IMR-90 (cell line): ENCODE measurements at places on chromosomes 2 and 18.
A peak's percentile ranks its signal among the peaks of the same experiment; 100 is the strongest.

GRCh38 chr18:10284540-10285282, 169.7 kb upstream of the APCDD1 start:
- no peak for DNase-seq

GRCh38 chr2:73920577-73921545, 5.8 kb upstream of the DGUOK start:
- DNase-seq = peak; percentile 38

DNA sequence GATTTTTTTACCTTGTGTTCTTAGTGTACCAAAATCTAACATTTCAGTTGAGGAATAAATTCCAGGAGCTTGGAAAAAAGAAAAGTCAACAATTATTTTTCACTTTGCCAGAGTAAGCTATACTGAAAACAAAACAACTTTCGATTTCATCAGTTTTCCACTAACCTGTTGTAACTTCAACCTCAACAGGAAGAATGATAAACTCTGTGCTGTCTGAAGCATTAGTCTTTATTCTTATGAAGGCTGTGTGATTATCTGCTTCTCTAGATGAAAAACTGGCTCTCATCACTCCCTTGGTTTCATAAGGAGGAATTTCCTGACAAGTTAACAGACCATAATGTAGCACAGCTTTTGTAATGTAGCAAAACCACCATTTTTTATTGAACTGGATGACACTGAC, 121.2 kb downstream of the ZAP70 start:
- no peak for DNase-seq

DNA sequence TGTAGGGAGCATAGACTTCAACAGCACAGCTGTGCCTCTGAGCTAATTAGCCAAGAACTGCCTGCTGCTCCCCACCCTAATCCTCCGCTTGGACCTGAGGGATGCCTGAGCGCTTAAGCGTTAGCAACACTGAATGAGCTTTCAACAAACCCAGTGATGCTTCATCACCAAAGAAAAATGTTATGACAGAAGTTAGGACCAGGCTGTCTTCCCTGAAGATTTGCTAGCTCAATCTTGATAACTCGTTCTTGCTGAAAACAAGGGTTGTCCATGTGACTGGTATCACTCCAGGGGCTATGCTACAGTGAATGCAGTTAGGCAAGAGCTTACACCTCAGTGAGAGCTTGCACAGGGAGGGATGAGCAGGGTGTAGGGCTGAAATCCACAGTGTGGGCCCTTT, 190.7 kb upstream of the SIX2 start:
- DNase-seq = no peak

DNA sequence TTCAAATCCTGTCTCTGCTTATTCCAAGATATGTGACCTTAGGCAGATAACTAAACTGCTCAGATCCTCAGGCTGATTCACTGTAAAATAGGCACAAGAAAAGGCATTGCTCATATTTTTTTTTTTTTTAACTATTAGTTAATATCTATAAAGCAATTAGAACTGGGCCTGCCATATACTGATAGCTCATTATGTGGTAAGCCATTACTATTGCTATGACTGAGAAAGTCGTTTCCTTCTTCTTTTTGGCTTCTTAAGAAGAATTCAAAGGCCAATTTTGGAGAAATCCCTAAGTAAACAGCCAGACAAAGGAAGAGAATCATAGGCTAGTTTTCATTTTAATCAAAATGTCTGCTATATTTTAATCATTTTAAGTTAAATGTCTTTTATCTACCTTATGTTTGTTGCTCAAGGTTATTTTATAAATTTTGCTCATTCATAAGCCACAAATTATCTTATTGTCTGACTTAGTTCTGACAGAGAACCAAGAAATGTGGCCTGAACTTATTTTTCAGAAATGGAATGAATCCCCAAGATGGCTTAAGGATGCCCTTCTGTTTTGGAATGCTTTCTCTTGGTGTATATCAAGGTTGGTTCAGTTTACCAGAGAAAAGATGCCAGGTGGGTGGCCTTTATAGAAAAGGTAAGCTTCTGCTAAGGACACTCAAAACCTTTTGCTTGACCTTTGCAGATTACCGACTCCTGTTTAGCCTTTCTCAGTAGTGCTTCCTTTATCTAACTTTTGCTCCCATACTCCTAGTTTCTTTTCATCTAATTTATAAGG, 21.3 kb upstream of the VRK2 start:
- no peak for DNase-seq

DNA sequence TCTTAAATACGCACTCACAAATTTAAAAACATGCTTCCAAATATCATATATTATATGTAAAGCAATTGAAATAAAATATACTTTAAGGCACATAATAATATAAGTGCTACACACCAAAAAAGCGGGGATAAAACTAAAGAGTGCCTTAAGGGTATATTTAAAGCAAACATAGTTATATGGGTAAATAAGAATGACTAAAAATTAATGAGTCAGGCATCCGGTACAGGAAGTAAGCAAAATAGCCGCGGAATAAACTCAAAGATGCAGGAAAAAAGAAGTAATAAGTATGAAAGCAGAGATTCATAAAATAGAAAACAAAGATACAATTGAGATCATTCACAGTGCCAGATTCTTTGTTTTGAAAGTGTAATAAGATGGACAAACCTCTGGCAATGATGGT, 503.5 kb upstream of the SOX11 start:
- DNase-seq = no peak

GRCh38 chr2:188986839-188987238, 12.7 kb downstream of the COL3A1 start:
- DNase-seq = peak; percentile 51

DNA sequence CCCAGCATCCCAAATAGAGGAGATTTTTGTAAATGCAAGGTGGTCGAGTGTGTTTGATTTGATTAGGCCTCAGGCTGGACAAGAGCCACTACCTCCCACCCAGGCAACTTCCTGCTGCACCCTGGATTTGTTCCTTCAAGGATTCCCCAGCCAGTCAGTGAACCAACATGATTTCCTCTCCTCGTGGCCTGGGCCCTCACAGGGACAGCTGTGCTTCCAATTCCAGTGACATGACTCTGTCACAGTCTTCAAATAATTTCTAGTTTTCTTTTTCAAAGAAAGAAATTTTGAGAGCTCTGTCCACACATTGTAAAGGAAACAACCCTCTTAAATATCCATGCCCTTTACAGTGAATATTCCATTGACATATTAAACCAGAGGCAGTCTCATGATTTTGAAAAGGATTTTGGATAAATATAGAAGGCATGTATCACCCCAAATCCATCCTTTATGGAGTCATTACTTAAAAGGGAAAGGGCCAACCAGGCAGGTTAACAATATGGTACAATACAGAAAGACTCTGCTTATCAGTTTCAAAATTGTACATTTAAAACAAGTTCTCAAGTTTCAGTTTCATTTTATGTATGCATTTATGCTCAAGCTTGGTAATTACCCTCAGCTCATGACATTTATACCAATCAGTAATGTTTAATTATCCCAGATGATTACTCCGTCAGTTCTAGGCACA, 121.3 kb upstream of the FOSL2 start:
- no peak for DNase-seq

- DNase-seq = no peak
Observed at GRCh38 chr2:218277921-218278320, 7.6 kb downstream of the PNKD start.

DNA sequence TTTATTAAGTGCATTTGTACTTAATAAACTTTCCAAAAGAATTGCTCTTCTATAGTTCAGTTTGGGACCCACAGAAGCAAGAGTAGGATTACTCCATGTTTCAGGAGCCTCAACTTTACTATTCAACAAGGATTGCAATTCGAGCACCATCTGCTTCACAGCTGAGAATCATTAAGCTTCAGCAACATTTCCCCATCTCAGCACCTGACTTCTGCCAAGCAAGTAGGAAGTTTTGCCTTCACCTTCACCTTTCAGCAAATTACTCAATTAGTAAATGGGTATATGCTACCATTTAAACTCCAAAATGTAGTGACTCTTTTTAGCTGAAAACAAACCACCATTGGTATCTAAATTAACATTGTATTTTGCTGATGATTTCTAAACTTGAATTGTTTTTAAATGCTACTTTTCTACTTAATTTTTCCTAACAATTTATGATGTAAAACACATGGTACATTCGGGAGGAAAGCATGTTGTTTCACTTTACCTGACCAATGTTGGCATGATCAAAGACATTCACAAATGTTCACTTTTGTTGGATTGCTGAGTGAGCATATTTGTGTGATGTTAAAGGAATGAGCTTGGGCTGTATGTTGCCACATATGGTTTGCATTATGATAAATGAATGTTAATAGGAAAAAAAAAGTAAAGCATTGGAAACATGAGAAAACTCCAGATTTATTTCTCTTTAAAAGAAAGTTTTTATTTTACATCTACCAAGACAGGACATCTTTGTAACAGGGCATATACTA, 159.2 kb downstream of the GULP1 start:
- peak; percentile 47 for DNase-seq

- DNase-seq = peak; percentile 13
Observed at GRCh38 chr2:51720826-51721225, 688.9 kb upstream of the NRXN1 start.

DNA sequence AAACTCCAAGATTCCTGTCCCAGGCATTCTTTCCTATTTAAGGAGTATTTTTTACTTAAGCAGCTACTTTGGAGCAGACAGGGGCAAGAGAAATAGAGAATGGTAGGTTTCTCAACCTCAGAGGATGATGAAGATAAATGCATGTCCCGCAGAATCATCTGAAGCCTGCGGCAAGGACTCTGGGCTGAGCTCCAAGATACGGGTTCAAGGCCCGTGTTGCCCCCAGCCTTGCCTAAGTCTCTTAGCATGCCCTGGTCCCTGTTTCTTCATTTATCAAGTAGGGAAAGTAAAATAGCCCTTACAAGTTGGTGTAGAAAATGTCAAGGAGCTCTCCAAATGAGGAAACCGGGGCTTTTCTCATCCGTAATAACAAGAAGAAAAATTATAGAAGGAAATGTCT, 214.0 kb downstream of the KLHL29 start:
- no peak for DNase-seq

DNA sequence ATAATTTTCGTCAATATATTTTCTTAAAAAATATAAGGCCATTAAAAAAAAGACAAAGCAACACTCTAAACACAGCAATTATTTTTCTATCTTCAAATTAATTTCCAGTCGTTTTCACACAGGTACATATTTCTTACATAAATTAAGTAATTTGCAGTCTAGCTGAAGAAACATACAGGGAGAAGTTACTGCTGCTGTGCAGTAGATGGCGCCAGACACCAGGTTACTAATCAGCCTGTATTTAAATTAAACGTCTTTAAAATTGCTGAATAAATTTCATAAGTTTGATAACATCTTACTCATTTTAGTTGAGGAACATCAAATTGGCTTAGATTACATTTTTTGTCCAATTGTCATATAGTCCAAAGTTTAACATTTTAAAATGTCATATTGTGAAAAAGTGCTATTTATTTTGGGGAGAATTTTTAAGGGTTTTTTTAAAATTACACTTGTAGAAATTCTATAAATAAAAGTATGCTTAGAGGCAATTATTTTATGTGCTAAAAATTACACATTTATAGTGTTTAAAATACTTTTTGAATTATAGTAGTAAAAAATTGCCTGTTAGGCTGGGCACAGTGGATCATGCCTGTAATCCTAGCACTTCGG, 88.4 kb downstream of the PMAIP1 start:
- peak; percentile 74 for DNase-seq

DNA sequence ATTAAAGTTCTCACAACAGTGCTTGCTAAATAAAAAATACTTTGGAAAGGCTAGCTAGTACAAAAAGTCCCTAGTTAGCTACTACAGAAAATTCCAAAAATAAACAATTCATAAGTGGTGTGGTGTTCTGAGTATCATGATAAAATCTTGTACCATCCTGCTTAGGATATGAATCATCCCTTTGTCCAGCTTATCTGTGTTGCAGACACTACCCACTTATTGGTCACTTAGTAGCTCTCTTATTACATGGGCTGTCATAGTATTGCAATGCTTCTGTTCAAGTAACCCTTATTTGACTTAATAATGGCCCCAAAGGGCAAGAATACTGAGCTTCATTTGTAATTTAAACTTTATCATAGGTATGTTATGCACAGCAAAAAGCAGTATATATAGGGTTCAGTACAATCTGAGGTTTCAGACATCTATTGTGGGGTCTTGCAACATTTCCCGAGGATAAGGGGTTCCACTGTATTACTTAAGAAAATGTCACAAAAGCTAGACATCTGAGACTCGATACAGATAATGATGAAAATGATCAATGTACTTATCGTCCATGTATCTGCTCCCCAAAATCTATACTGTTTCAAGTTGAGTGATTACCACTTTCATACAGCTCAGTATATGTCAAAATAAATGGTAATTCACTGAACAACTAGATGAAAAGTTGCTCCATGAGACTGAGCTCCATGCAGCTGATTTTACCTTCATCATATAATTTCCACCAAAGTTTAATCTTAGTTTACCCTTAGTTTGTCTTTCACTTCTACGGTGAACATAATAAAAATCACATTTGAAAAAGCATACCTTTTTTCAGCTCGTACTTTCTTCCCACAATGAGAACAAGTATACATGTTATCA, 93.8 kb downstream of the C2orf74 start:
- peak; percentile 91 for DNase-seq

- no peak for DNase-seq
Observed at GRCh38 chr2:152607793-152608300, 109.4 kb downstream of the PRPF40A start.

DNA sequence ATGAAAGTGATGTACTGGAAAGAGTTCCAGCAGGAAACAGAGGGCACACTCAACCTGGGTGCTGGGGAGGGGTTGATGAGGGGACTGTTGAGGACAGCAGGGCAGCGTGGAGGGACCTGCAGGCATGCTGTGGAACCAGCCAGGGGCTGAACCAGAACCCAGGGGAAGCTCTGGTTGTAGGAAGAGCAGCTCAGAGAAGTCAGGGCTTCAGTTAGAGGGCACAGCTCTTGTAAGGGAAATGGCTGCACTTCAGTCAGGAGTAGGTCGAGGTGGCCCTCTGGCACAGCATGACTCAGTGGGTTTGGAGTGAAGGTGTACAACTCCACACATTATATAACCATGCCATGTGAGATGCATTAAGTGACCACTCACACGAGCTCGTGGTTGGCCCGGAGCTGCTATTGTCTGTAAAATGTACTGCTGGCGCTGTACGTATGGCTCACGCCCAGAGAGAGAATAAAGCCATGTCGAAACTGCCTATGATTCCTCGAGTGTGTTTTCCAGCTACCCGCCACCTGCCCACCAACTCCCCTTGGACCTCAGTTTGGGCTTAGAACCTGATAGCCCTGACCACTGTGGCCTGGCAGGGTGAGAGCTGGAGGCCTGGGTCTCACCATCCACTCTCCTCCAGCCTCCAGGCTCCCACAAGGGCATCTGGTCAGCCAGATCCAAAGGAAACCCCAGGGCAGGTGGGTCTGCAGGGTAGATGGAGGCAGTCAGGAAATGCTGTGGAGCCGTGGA, 136.5 kb upstream of the HS6ST1 start:
- DNase-seq = no peak

- peak; percentile 79 for DNase-seq
Observed at GRCh38 chr2:165401285-165401852, 68.1 kb upstream of the CSRNP3 start.
